GM10248 (cell line): ENCODE measurements at places on chromosomes 12 and 14.

DNA sequence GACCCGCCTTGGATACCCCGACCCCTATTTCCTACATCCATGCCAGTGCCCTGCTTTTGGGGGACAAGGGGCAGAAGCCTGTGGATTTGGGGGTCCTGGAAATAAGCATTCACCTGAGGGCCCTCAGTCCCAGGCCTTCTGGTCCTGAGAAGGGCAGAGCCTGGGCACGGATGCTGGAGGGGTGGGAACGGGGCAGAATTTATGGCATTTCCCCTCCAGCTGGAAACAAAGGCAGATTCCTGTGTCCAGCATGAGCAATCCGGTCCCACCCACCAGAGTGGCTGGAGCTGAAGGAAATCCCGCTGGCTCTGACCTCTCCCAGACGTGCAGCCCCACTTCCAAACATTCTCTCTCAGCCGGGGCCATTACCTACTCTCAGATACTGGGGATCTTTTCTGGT is 9.3 kb downstream of the ANKRD33 start:
- DNase-seq = no peak

DNA sequence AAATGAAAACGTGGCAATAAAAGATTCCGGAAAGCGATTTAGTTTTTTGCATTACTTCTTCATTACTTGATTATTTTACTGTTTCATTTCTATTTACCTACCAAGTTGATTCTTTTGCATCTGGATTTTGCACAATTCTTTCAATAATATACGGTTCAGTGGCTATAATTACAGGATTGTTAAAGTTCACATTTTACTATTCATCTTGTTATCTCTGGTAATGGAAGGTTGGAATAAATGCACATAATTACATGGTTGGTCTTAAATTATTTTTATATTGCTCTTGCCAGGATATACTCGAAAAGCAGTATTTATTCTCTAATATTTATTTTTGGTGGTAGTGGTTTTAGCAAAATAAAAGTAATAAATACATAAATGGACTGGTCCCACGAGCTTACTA is 837.9 kb downstream of the DIO2 start:
- no peak for DNase-seq

- no peak for DNase-seq
Observed at GRCh38 chr12:101927999-101928398, 50.6 kb downstream of the DRAM1 start.

DNA sequence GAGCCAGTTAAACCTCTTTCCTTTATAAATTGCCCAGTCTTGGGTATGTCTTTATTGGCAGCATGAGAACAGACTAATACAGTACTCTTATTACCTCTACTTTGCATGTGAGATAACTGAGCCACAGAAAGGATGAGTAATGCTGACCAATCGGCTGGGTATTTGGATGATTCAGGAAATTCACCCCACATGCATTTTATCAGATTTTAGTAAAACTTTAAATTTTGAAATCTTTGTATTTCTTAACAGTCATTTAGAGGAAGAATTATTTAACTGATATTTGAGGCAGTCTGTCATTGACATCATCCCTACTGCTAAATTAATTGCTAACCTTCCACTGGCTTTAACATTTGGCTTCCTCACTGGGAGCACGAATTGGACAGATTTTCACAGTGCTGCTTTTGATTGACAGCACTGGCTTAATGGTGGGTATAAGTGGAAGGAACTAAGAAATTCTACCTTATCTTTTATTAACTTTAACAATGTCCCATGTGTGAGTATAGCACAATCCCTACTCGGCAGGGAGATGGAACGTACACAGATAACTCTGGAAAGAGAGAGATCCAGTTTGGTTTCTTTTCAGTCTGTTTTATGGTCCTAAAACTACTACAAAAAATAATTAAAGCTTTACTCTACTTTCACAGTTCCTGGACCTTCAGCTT is 261.0 kb downstream of the DACT1 start:
- DNase-seq = no peak

- DNase-seq = no peak
Observed at GRCh38 chr12:16499611-16500010, 106.4 kb downstream of the LMO3 start.

- no peak for DNase-seq
Observed at GRCh38 chr14:63996625-63997220, 143.9 kb downstream of the SYNE2 start.

GRCh38 chr12:31203261-31203660 is 122.7 kb downstream of the SINHCAF start:
- DNase-seq = no peak

DNA sequence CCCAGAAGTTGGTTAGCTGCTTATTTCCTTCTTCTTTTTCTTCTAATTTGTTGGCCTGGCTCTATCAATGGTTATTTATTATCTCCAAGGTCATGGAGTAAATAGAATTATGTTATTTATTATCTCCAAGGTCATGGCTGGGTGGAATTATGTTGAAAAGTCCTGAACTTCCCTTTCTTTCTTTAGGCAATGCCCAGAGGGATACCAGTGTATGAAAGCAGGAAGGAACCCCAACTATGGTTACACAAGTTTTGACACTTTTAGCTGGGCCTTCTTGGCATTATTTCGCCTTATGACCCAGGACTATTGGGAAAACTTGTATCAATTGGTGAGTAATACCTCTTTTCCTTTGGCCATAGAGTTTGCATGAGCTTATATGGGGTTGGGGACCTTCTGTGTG is 111.6 kb downstream of the SCN8A start:
- no peak for DNase-seq

DNA sequence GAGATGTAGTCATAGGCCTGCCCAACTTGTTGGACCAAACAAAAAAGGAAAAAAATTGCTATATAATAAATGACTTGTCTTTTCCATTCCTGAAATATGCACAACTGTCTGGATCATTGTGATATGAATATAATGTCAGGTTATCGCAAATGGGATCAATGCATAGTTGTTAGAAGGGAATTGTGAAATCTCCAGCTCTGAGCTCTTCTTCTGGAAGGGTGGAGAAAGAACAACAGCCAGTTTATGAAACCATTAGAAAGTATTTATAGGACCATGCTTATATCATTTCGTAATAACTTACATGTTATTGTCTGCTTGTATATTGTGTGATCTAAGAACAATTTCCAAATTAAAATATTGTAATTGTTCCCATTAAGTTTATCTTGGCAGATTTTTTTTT is 35.7 kb upstream of the HIF1A start:
- DNase-seq = no peak

DNA sequence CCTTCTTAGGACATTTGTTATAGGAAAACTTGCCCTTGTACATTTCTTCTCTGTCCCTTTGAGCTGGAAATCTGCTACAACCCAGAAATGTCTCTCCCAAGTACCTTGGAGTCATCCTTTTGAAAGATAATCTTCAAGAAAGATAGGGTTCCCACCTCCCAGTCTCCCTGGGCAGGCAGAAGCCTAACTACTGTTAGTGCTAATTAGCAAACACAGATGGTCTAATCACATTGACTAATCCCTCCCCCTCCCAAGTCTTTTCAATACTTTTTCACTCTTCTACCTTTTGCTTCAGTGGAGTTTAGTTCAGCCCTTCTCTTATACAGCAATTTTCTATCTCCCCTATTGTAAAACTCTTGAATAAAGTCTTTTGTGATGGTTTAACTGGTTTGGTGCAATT is 129.8 kb upstream of the PPFIA2 start:
- DNase-seq = no peak

GRCh38 chr12:51020448-51021182 is 5.6 kb downstream of the SLC11A2 start:
- DNase-seq = no peak

DNA sequence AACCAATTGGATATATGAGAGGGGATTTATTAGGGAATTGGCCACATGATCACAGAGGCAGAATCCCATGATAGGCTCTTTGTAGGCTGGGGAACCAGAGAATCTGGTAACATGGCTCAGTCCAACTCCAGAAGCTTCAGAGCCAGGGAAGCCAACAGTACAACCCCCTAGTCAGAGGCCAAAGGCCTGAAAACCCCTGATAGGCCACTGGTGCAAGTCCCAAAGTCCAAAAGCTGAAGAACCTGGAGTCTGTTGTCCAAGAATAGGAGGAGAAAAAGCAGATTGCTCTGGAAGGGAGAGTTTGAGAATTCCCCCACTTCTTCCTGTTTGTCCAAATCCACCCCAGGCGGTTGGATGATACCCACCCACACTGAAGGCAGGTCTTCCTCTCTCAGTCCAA is 8.2 kb upstream of the TROAP start:
- no peak for DNase-seq

DNA sequence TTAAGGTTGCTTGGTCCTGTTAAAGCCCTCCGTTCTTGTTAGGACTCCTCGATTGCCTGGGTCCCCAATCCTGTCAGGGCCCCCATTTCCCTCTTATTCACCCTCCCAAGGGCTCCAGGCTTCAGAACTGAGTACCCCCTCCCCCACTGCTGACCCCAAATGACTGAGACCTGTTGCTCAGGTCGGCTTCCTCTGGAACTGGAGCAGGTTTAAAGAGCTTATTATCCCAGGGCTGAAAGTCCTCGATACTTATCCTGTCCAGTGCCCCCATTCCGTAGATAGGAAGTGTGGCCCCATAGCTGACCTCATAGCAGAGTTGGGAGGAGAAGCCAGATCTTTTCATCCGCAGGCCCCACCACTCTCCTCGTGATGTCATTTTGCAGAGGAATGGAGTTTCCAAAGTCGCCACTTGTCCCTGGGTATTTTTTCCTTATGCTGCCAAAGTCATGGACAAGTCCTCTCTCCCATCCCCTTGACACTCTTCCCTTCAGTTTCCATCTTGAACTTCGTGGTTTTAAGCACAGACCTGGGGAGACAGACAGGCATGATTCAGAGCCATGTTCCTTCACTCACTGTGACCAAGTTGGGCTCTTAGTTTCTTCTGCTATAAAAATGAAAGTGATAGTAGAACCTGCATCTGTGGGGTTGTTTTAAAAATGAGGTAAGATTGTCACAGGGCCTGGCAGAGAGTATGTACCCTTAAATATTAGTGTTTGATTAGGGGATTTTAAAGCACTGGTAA is 1.2 kb downstream of the USP30 start:
- DNase-seq = peak; percentile 73

DNA sequence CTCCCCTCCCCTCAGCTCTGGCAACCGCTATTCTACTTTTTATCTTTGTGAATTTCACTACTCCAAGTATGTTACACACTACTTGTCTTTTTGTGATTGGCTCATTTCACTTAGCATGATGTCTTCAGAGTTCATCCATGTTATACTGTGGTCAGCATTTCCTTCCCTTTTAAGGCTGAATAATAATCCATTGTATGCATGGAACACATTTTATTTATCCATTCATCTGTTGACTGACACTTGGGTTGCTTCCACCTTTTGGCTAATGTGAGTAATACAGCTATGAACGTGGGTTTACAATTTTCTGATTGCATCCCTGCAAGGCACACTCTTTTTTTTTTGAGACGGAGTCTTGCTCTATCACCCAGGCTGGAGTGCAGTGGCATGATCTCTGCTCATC is 53.0 kb upstream of the FUT8 start:
- no peak for DNase-seq

DNA sequence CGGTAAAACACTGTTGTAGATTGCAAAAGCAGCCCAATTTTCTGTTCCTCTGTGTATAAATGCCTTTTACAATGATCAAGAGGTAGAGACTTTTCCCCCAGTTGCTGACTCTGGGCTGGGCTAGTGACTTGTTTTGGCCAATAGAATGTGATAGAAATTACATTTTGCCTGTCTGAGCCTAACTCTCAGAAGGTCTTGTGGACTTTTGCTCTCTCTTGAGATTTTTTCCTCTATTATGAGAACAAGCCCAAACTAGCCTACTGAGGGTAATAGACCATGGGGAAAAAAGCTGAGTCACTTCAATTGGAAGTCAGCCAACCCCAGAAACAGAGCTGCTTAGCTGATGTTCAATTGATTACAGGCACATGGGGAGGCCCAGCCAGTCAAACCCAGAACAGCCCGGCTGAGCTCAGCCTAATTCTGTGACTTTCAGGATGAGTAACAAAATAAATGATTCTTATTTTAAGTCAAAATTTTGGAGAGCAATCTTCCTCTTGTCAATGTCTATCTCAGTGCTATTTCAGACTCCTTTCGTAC is 61.4 kb downstream of the MYF5 start:
- peak; percentile 59 for DNase-seq

DNA sequence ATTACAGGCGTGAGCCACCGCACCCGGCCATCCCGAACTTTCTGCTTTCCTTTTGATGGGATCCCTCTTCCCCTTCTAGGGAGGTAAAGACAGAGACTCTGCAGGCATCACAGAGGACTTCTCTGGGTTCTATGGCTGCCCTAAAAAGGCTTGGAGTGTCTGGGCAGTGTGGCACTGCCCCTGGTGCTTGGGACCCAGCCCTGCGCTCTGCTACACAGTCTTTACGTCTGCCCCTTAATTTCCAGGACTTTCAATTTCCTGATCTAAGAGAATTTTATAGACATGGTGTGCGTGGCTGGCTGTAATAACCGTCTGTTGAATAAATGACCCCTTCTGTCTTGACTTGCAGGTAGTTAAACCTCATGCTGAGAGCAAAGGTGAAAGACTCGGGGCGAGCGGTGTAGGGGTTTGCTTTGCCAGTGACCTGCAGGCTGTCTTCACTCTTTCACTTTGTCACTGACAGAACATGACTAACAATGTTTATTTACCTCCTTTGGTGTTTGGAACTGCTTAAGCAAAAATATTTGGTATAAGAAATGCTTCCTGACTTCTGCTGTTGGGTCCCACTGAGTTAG is 110.9 kb upstream of the MAP1LC3B2 start:
- no peak for DNase-seq

GRCh38 chr14:63474844-63475243 is 68.3 kb downstream of the PPP2R5E start:
- DNase-seq = no peak

- DNase-seq = no peak
Observed at GRCh38 chr14:24840204-24840893, 206.4 kb upstream of the GZMB start.

DNA sequence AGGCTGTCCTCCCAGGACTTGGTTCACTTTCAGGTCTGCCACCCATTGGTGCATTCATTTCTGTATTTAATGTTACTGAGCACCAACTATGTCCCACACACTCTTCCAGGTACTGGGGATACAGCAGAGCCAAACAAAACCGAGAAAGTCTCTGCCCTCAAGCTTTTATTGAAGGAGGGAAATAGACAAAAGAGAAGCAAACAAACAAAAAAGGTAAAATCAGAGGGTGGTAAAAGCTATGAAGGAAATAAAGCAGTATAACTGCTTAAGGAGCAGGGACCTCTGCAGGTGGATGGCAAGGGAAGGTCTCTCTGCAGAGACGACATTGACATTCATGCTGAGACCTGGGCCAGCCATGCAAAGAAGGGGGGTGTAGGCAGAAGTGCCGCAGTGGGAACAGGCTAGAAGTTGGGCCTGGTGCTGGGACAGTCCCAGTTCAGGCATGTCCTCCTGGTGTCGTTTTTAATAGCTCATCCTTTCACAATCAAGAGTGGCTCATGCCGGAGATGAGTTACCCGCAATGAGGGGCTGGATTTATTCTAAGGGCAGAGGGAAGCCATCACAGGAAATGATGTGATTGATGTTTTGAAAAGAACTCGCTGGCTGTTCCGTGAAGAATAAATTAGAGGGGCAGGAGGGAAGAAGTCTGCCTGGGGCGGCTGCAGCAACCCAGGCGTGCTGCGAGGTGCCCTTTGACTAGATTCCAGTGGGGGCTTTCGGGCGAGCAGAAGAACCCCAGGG is 72.8 kb downstream of the IRF2BPL start:
- peak; percentile 66 for DNase-seq

GRCh38 chr12:95303476-95303875 is 85.9 kb downstream of the VEZT start:
- no peak for DNase-seq

- DNase-seq = no peak
Observed at GRCh38 chr12:128245905-128246304, 21.1 kb upstream of the TMEM132C start.
